Stimulated activated CD8-positive, alpha-beta memory T cell treated with anti-CD3 and anti-CD28 coated beads, Interleukin-7, amount 100 ng/mL, for 1 hour (primary cell): ENCODE measurements at places on chromosomes 4 and X.

GRCh38 chrX:55714161-55714560, 3.4 kb upstream of the RRAGB start:
- DNase-seq, result no peak

DNA sequence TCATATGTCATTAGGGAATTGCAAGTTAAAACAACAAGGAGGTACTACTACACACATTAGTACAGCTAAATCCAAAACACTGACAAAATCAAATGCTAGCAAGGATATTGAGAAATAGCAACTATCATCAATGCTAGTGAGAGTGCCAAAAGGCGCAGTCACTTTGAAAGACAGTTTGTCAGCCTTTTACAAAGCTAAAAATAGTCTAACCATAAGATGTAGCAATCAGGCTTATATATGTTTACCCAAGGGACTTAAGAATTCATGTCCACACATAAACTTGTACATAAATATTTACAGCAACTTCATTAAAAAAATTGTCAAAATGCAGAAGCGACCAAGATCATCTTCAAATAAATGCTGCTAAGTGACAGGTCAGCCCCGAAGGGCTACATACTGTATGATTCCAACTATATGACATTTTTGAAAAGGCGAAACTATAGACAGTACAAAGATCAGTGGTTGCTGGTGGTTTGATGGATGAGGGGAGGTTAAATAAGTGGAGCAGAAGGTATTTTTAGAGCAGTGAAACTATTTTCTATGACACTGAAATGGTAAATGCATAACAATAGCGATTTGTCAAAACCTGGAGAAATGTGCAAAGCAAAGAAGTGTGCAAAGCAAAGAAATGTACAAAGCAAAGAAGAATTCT, 704.8 kb downstream of the ARAP2 start:
- DNase-seq, result no peak

DNA sequence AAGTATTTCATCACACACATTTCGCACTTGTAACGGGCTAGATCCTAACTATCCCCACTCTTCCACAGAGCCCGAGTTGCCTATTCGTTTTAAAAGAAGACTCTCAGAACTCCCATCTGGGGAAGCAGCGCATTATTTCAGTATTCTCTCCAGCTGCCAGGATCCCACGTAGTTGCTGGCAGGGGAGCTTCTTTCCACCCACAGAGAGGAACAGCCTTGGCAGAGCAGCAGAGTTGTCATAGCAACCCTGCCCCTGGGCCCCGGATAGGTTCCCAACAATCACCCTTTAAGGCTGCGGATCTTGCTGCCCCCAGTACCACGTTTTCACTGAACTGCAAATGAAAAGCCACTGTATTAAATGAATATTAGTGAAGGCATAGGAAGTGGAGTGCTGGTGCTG, 106.7 kb downstream of the GPM6A start:
- DNase-seq, result no peak

DNA sequence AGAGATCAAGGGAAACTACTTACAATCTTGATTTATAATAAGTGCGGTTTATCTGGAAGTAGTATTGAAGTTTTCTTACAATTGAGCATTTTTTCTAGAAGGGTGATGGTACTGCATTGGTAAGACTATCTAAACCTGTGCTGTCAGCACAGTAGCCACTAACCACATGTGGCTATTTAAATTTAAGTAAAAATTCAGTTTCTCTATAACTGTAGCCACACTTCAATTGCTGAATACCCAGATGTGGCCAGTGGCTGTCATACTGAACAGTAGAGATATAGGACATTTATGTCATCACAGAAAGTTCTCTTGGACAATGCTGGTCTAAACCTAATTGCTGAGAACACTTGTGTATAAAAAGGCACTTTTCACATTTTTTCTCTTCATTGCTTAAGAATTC, 222.7 kb downstream of the CBR4 start:
- no peak for DNase-seq
